ENCODE measurements at places on chromosomes 1 and 21.

- DNase-seq = no peak
Observed at GRCh38 chr1:241101622-241102021, 255.4 kb downstream of the RGS7 start.

- DNase-seq = no peak
Observed at GRCh38 chr1:6134741-6135510, 45.2 kb downstream of the CHD5 start.

GRCh38 chr1:233336554-233337456 is 9.3 kb downstream of the MAP3K21 start:
- no peak for DNase-seq

DNA sequence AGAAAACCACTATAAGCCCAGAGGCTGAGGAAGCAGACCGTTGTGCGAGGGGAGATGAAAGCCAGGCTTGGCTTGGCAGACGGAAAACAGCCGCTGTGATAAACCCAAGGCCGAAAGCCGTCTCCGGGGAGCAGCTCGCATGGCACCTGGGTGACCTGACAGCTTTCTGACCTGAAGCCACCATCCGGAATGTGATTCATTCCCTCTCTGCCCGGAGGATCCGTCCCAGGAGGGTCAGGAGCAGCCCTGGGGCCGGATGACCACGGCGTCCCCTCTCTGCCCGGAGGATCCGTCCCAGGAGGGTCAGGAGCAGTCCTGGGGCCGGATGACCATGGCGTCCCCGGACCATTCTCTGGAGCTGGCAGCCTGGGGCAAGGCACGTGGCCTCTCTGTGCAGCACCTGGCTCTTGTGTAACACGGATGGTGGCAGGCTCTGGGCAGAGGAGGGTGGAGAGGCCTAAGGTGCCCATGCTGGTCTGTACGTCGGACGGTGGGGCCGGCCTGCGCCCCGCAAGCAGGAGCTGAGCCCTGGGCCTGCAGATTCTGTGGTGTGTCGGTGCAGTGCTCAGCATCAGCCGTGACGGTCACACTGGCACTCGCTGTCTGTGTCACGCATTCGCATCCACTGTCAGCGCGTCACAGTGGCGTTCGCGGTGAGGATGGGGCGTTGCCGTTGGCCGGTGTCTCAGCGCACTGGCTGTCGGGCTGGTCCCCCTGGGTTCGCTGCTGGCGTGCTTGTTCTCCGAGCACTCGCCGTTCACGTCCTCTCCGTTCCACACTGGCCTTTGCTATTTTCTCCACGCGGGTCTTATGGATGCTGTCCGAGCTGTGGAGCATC is 50.3 kb downstream of the SLX9 start:
- no peak for DNase-seq

DNA sequence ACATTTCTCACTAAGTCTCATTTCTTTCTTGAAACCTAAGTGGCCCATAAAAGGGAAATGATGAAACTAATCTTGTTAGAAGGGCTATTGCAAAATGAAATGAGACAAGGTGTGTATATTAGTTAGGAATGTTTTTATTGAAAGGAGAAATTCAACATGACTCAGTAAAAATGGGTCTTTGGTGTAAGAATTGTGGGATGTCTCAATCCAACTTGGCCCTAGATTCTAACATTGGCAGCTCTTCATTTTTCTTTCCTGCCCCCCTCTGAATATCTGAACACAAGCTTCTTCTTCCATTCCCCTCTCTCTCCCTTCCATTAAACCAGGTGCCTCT is 26.8 kb upstream of the TARBP1 start:
- peak; percentile 58 for DNase-seq

All from GM03348 (cell line).